Hematopoietic multipotent progenitor cell treated with erythropoietin and hydrocortisone succinate and interleukin-3 and kit ligand, for 8 days (in vitro differentiated cells): ENCODE measurements at places on chromosomes 4 and X.
A peak's percentile ranks its signal among the peaks of the same experiment; 100 is the strongest.

DNA sequence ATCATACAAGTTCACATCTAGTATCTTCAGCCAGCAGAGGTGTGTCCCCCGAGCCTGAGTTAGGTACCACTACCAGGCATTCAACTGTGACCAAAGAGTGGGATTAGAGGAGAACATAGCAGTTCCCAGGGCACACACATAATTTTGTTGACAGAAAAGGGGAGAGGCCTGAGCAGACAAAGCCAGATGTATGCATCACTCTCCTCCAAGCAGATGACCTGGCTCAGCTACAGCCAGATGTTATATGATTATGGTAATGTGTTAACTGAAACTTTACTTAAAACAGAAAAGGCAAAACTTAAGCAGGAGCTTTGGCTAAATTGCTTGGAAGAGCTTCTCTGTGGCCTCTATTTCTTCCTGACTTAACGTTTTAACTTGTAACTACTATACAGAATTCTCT is 88.9 kb downstream of the CC2D2A start:
- no peak for DNase-seq

- DNase-seq, result peak; percentile 10
These were observed 87.3 kb upstream of the WDR1 start for GRCh38 chr4:10203851-10204250.

DNA sequence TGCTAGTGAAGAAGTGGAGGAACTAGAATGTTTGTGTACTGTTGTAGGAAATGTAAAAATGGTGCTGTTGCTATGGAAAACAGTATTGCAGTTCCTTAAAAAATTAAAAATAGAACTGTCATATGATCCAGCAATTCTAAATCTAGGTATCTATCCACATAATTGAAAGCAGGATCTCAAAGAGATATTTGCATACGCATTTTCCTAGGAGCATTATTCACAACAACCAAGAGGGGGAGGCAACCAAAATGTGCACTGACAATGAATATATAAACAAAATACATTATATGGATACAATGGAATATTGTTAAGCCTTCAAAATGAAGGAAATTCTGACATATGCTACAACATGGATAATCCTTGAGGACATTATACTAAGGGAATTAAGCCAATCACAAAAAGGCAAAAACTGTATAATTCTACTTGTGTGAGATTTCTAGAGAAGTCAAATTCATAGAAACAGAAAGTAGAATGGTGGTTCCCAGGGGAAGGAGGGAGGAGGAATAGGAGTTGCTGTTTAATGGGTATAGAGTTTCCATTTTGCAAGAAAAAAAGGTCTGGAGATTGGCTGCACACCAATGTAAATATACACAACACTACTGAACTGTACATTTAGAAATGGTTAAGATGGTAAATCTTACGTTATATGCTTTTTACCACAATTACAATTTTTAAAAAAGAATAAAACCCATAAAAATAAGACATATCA is 35.6 kb upstream of the KCNE5 start:
- no peak for DNase-seq

DNA sequence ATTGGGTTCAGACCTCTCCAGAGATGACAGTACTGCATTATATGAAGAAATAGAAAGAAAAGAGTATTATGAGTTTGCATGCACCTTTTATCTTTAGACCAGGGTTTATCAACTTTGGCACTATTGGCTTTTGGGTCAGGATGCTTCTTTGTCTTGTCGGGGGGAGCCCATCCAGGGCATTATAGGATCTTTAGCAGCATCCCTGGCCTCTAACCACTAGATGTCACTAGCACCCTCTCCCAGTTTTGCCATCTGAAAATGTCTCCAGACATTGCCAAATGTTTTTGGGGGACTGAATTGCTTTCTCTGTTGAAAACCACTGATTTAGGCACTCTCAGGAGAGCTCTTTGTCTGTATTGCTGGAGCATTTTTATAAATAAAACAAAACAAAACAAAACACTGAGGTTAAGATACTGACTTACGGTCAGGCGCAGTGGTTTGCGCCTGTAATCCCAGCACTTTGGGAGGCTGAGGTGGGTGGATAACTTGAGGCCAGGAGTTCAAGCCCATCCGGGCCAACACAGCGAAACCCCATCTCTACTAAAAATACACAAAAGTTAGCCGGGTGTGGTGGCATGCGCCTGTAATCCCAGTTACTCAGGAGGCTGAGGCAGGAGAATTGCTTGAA is 23.6 kb downstream of the CA5B start:
- peak; percentile 47 for DNase-seq

DNA sequence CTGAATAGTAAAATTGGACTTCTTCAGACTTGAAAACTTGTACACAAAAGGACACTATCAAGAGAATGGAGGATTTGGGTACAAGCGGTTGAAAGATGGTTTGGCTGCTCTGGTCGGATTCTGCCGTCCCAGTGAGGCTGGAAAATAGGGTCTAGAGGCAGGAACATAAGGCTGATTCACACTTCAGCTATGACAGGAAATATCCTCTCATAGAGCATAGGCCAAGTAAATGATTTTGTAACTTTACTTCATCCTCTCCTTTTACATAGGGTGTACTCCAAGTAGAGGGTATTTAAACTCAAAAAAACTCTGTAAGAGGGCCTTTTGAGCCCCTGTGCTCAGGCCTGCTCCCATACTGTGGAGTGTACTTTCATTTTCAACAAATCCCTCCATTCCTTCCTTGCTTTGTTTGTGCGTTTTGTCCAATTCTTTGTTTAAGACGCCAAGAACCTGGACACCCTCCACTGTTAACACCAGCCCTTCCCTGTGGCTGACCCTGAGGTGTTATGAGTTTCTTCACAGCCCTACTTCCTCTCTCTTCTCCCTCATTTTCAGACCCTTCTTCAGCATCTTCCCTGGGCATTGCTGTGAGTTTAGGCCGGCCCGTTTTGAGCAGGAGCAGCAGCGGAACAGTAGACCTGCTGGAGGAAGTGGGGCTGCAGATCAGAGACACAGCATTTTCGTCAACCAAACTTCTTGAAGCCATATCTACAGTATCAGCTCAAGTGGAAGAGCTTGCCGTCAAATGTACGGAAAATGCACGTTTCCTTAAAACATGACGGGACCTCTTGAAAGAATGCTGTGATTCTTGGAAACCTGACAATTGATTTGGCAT is 7.2 kb downstream of the PGAM4 start:
- DNase-seq, result no peak

GRCh38 chr4:163284304-163284703 is 48.1 kb downstream of the NPY1R start:
- no peak for DNase-seq

DNA sequence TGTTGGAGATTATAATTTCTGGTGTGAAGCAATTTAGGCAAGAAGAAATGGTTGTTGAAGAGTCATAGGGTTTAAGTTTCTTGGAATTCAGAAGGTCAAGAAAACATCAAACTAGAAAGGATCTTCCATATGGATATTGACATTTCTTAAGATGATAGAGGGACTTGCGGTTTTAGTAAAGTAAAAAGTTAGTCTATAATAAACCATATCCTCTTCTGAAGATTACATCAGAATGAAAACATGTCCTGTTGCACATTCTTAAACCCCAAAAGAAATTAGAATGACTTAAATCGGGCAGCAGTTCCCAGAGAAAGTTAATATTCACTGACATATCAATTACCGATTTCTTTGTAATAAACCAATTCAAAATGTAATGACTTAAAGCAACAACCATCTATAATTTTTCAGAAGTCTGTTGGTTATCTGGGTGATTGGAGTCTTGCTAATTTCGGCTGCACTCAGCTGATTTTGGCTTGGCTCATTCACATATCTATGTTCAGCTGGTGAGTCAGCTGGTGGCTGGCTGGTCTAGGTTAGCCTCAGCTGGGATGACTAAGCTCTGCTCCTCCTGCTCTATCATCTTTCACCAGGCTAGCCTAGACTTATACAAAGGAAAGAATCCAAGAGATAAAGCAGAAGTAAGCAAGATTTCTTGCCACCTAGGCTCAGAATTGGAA is 24.4 kb upstream of the DYNLT3 start:
- DNase-seq, result peak; percentile 37

DNA sequence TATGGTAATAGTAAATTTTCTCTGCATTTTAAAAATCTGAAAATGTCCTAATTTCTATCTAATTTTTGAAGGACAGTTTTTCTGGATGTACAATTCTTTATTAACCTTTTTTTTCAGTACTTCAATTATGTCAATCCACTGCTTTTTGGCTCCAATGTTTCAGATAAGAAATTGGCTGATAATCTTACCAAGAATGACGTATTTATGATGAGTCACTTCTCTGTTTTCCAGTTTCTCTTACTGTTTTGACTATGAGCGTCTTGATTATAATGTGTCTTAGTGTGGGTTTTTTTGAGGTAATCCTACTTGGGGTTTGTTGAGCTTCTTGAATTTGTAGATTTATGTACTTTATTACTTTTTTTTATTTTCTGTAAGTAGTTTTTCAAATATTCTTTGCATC is 47.2 kb downstream of the UGT2B11 start:
- peak; percentile 20 for DNase-seq

DNA sequence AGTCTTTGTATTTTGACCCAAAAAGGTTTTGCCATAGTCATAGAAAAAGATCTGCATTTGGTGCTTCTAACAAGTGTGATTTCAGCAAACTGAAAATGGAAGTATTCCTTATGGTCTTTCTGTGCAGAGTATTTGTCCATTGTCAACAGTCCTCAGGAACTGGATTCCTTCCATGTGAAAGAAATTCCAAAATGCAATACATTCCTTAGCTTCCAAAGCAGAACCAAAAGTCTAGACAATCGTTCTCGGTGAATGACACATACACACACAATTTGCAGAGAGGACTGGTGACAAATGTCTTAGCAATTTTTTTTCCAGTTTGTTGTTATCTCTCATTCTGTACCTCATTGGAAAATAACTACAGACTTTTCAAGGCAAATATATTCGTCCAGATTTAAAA is 562.2 kb upstream of the SLIT2 start:
- no peak for DNase-seq

DNA sequence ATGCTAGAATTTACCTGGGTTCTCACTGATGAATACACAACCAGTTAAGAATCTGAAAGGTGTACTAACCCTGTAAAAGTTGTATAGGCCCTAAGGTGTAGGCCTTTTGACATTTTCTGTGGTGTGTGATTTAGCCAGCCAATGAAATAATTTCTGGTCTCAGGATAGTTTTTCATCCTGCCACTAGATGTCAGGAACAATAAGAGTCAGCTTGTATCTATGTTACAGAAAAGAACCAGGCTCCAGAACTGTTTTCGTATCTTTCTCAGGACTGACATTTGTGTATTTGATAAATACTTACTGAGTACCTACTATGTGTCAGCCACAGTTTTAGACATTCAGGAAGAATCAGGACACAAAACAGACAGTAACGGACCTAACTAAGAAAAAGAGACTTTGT is 673.6 kb upstream of the TENM3 start:
- peak; percentile 2 for DNase-seq

DNA sequence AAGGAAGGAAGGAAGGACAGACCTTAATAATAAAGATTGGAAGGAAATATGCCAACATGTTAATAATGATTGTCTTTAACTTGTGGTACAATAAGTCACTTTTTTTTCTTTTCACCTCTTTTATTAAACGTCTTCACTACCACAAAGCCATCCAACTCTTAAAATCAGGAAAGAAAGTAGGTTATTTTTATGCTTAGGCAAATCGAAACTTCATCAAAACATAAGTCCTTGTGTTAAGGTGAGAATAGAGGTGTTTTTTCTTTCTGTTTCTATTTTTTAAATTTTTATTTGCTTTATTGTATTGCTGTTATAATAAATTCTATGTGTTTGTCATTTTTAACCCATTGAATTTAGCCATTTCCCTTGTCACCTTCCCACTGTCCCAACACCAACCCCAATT is 26.5 kb downstream of the BLOC1S4 start:
- no peak for DNase-seq

DNA sequence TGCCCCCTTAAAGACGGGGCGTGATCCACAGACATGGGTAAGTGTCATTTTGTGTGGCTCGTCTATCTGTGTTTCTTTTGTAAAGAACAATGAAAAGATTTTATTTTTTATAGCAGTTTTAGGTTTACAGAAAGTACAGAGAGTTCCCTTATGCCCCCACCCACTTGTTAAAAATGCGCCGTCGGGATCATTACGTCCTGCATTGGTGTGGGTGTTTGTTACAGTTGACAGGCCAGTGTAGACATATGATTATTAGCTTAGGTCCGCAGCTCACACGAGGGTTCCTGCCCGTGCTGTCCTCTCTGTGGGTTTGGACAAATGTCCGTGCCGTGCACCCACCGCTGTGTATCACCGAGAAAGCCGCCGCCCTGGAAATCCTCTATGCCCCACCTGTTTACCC is 50.5 kb downstream of the RGS12 start:
- DNase-seq, result no peak

- no peak for DNase-seq
These were observed 9.4 kb downstream of the FNIP2 start for GRCh38 chr4:158778156-158778711.

DNA sequence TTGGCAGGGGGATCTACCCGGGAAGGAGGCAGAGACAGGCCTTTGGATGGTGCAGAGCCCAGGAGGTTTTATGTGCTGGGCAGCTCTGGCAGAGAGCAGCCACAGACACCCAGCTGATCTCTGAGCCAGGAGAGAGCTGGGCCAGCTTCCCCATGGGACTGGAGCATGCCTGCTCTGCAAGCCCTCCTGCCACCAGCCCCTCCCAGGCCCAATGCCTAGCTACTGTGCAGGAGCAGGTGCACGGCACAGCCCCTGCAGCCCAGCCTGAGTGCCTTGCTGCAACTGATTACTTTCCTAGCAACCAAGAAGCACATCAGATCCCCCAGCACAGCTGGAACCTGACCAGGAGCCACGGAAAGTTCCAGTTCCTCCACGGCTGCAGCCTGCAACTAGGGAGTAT is 57.8 kb upstream of the BEND2 start:
- DNase-seq, result no peak
